ENCODE measurements at places on chromosomes 3 and 15.

- peak; percentile 28 for DNase-seq
Observed at GRCh38 chr3:85304360-85304964, 345.7 kb downstream of the CADM2 start.

DNA sequence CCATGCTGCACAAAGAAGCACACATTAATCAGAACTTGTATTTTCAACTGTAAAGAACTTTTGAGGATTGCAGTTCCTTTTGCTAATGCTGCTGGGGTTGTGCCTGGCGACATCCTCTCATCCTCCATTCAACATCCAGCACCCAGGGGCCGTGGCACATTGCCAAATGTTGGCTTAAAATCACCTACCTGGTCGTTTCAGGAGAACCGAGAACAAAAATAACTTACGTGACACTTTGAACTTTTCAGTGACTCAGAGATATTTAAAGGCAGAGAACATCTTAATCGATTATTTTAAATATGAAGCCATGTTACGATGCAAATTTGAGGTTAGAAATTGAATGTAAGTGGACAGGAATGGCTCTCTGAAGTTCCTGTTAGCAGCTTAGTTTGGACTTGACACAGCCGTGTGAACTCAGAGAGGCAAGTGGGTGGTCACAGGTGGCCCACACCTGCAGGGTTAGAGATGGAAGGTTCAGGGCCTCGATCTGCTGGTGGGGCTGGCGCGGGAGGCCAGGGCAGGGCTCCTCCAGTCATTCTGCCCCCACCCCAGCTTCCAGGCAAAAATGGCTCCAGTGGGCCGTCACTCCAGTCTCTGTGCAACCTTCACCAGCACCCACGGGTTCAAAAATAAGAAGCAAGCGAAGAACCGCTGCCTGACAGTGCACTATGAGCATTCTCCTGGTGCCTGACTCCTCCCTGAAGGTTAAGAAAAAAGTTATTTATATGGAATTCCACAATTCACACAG, 12.2 kb downstream of the LRRK1 start:
- DNase-seq, result no peak

- DNase-seq, result no peak
Observed at GRCh38 chr15:34365091-34365825, 1.7 kb downstream of the LPCAT4 start.

GRCh38 chr15:72487070-72487797, 13.1 kb downstream of the ARIH1 start:
- no peak for DNase-seq

- DNase-seq, result no peak
Observed at GRCh38 chr3:59867185-59868002, 817.6 kb upstream of the CFAP20DC start.

GRCh38 chr15:81394603-81395002, 20.6 kb upstream of the TMC3 start:
- DNase-seq, result peak; percentile 26

DNA sequence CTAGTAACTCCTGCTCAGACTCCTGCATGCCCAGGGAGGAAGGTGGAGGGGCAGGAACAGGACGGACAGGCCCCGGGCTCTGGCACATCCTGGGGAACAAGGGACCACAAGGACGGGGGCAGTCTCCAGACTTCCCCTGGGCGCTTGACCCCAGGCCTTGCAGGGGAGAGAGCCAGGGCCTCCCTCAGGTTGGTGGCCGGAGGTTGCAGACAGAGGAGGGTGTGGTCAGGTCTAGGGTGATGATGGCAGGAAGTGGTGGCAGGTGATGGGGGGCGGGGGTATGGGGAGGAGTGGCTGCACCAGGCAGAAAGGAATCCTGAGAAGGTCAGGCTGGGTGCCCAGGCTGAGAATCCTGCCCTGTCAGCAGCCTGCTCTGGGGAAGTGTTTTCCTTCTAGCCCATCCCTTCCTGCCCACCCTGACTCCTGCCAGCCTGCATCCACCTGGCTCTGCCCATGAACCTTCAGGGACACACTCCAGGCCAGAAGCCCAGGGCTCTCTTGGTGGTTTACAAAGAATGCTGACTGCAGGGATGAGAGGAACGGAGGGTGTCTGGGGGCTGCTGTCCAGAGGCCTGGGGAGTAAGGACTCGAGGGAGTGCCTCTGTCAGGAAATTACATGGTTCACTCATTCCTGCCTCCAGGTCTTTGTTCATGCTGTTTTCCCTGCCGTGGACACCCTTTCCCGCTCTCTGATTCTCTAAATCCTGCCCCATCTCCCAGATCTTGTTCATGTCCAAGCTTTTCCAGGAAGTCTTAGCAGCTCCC, 15.8 kb downstream of the LOXL1 start:
- DNase-seq, result no peak

GRCh38 chr3:157120071-157120892, 39.7 kb downstream of the CCNL1 start:
- peak; percentile 93 for DNase-seq

- no peak for DNase-seq
Observed at GRCh38 chr3:14630404-14631100, 21.0 kb upstream of the CCDC174 start.

- DNase-seq, result peak; percentile 22
Observed at GRCh38 chr3:48716508-48716981, 476 bp downstream of the IP6K2 start.

- DNase-seq, result no peak
Observed at GRCh38 chr15:80698676-80699075, 3.6 kb downstream of the ABHD17C start.

- no peak for DNase-seq
Observed at GRCh38 chr3:111593666-111594065, 1.5 kb downstream of the ZBED2 start.
